ENCODE measurements at places on chromosomes 12 and 14.
A peak's percentile ranks its signal among the peaks of the same experiment; 100 is the strongest.

DNA sequence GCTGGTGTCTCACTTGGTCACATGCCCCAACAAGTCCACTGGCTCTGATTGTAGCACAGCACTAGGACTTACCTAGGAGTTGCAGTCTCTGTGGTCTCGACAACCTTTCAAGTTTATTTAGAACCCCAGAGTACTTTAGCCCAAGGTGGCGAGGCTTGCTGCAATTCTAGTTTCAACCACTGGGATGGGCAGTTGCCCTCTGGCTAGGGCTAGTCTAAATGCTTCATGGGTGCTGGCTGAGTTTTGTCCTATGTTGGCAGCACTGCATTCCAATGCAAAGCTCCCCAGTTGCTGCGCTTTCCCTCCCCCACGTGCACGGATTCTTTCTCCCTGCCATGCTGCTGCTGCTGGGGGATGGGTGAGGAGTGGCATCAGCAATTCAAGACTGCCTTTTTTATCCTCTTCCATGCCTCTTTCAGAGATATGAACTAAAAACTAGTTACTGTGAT is 207.9 kb downstream of the SYNE2 start:
- no peak for DNase-seq

GRCh38 chr12:96883571-96883970 is 23.5 kb upstream of the NEDD1 start:
- no peak for DNase-seq

- DNase-seq = no peak
Observed at GRCh38 chr12:28872654-28873268, 276.3 kb upstream of the FAR2 start.

- peak; percentile 34 for DNase-seq
Observed at GRCh38 chr14:34722723-34723545, 8.5 kb upstream of the CFL2 start.

GRCh38 chr14:104436047-104436591 is 143.4 kb upstream of the C14orf180 start:
- DNase-seq = no peak

GRCh38 chr14:50039734-50040400 is 76.5 kb downstream of the VCPKMT start:
- no peak for DNase-seq

DNA sequence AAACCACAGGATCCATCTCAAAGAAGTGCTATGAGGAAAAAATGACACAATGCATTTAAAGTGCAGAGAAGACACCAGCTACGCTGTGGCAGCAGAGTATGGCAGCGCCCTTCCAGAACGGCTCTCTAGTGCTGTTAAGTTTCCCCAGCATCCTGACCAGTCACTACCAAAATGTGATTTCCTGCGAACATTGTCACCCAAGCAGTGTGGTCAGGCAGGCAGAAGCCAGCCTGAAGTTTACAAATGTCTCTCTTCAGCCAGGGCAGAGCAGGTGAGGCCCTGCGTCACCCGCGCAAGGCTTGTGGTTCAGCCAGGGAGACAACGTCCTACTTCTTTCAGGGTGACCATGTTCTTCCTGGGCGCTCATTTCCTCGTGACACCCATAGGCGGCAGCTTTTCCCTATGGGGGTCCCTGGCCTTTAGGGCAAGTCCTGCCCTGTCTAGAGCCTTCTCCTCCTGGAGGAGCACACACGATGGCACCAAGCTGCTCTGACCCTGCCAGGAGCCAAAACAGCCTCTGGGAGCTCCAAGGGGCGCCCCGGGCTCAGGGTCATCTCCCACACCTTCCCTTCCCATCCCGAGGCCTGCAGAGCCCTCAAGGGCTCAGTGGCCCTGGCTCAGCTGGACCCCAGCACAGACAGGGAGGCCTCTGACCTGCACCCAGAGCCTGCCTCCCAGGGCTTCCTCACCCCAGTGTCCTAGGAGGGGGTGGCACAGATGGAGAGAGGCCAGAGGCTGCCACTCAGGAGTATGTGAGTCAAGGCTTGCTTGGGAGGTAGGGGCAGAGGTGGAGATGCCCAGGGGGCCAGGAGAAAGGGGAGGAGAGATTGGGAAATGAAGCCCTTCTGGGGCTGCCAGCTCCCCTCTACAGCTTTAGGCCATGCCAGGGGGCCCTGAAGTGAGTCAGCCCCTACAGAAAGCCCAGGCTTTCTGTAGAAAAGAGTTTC is 41.9 kb downstream of the PSMA6 start:
- no peak for DNase-seq

- DNase-seq = no peak
Observed at GRCh38 chr12:3077572-3078081, 448 bp downstream of the TSPAN9 start.

- no peak for DNase-seq
Observed at GRCh38 chr12:93214523-93215289, 163.0 kb upstream of the NUDT4 start.

GRCh38 chr12:48800971-48801370 is 12.1 kb upstream of the ADCY6 start:
- DNase-seq = no peak

DNA sequence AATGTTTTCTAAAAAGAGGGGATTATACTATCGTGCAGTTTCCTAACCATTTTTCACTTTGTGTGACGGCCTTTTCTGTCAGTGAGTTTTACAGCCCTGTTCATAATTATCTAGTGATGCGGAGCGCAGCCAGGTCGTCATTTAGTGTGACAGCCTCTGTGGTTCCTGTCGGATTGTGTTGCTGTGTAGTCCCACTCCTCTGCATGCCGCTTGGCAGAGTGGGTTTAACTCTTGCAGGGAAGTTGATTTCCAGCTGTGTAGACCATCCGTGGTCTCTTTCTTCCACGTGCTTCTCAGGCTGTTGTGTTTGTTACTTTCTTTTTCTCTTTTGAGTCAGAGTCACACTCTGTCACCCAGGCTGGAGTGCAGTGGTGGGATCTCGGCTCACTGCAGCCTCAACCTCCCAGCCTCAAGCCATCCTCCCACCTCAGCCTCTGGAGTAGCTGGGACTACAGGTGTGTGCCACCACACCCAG is 8.6 kb downstream of the RAN start:
- no peak for DNase-seq

DNA sequence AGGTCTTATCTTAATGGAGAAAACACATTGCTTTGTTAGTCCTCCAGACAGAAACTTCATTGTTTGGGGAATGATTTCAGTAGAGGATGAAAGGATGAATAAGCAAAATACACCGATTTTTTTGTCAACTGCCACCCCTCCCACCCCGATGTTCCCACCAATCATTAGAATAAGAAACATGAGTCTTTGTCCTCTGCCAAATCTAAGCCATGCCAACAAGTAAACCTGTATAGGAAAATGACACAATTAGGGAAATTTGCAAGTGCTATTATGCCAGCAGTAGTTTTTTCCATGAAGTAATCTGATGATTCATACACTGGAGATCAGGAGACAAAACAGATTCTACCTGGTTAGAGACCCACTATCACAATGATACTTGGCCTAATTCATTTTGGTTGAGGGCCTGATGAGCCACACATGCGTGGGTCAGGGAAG is 35.9 kb downstream of the FLRT2 start:
- DNase-seq = no peak

GRCh38 chr12:11584221-11584855 is 65.1 kb upstream of the ETV6 start:
- no peak for DNase-seq

- DNase-seq = no peak
Observed at GRCh38 chr14:50008974-50009373, 107.4 kb downstream of the VCPKMT start.

DNA sequence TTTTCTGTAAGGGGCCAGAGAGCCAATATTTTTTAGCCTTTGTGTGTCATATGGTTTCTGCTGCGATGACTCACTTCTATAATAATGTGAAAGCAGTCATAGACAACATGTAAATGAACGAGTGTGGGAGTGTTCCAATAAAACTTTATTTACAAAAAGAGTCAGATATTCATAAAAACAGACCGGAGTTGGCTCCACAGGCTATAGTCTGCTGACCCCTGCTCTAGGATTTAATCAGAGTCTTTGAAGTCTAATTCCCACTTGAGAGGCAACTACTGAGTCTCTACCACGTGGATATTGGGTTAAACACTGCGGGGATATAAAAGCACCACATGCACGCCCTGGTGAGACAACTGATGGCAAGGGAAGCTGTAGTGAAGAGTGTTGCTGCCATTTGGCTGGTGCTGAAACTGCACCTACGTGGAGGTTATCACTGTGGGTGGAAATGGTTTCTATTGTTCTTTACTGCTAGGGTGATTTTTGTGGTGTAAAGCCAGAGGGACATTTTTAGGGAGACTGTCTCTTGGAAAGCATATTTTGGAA is 3.6 kb upstream of the NINJ2 start:
- DNase-seq = no peak

DNA sequence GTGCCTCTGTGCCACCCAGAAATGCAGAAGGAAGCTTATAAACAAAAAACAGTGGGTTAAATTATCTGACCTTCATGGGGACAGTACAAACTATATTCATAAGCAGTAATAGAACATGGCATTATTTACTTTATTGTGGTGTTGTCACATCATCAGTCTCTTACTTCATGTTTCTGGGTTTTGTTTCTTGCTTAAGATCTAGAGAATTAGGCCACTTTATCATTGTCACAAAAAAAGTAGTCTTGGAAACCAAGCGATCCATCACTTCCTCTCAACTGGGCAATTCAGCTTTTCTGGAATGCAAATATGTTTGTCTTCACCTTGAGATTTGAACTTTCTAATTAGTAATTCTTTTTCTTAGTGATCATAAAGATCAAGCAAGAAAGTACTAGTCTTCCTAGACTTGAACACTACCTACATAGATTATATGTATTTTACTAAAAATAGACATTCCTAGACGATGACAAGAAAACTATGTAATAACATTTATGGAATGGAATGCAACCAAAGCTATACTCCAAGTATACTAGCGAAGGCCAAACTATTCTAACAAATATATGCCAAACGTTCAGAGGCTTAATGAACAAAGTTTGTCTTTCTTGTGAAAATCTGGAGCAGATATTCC is 363.4 kb downstream of the DAD1 start:
- no peak for DNase-seq

- DNase-seq = no peak
Observed at GRCh38 chr12:58747533-58747932, 172.8 kb downstream of the LRIG3 start.

DNA sequence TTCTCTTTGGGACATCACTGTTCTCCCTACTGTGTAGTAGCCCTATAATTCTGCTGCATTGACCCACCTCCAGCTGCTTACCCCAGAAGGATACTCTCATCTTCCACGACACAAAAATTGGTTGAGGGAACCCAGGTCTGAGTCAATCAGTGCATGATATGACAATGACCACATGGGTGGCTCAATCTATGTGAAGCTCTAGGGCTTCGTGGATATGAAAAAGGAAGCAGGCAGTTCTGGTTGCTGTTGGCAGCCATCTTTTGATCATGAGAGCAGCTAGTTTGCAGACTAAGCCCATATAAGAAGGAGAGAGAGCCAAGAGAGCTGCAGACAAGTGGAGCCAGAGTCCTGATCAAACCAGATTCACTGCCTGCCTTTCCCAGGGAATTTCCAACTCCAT is 57.9 kb downstream of the AVPR1A start:
- no peak for DNase-seq

DNA sequence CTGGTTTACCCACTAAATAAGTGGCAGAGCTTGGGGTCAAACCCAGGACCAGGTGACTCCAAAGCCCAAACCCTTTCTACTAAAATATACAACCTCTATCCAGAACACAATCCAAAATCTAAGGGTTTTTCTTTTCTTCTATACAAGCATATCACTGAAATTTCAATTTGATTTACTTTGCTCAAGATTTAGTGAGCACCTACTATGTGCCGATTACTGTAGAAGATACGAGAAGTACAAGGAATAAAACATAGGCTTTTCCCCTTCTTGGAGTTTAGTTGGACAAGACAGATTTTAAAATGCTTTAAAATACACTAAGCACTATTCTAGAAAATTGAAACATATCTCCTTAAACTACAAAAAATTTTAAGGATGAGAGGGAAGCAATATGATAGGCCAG is 2.8 kb downstream of the L3HYPDH start:
- DNase-seq = no peak

DNA sequence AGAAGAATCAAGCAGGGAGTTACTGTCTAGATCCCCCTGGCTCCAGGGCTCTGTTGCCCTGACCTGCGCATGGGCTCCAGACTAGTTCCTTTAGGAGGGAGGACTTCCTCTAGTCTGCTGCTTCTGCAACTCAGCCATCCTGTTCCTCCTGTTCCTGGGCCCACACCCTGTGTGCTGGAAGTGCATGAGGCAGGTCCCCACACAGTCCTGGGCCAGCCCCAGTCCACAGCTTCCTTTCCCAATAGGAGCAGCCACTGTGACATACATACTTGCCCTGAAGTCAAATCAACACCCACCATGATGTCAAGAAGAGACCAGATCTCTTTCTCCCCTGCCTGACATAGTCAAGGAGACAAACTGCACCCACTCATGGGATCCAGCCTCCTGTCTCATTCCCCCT is 1.3 kb downstream of the SDR9C7 start:
- no peak for DNase-seq

DNA sequence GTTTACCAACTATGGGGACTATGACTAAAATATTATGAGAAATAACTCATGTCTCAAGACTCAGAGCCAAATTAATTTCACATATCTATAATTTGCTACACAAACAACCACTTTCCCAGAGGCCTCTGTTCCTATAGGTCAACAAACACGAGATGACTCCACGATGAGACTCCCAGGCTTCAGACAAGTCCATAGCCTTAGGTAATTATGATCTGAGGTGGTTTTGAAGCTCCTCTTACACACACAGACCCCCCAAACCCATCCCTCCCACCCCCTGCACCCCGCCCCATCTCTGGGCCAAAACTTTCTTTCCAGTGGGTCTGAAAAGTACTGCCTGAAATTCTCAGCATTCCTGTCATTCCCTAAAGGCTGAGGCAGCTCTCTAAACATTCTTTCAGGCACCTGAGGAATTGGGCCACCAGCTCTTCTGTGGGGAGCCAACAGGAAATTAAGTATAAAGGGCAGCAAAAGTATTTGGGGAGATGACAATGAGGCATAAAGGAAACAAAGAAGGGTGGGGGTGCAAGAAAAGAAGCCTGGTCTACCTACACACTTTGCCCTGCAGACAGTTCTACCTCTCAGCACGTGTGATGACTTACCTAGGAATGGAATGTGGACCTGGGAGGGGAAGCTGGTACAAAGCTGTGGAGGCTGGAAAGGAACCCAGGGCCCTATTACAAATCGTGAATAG is 143.6 kb downstream of the PAWR start:
- DNase-seq = no peak

- no peak for DNase-seq
Observed at GRCh38 chr12:68037616-68038255, 48.5 kb downstream of the IFNG-AS1 start.

GRCh38 chr14:65528069-65528468 is 115.5 kb downstream of the FUT8 start:
- no peak for DNase-seq

GRCh38 chr14:104633276-104634137 is 28.9 kb upstream of the TMEM179 start:
- DNase-seq = peak; percentile 14

- no peak for DNase-seq
Observed at GRCh38 chr14:102785595-102785963, 8.3 kb downstream of the TRAF3 start.

Data from substantia nigra (tissue), 51 donors.